ENCODE measurements at places on chromosomes 12 and 14.

DNA sequence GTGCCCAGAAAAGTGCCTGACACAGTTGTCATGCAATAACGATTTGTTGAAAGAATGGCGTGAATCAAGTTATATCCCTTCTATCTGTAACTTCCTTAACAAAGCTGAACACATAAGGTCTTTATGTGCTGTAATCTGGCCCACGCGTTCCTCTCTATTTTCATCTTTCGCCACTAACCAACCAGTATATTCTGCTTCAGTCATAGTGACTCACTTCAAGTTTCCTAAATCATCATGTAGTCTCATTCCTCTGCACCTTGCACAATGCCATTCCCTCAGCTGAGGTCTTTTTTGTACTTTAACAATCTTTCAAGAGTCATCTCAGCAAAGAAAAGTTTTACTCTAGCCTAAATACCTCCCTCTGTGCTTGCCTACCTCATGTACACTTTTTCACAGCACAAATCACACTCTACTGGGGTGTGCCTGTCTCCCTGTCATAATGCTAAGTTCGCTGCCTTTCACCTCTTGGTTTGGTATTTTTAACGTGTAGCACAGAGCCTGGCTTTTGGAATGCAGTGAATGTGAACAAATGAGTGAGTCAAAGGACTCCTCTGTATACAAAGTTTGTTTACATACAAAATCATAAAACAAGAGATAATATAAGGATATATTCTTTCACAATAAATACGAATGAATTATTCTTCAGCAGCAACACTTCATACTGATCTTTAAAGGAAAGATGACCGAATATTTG, 2.9 kb upstream of the CMAS start:
- H3K4me3 ChIP-seq: no peak overlapping the region
- no peaks in the 10 kb centered on the region for H3K36me3 ChIP-seq
- H3K27ac ChIP-seq: no peak overlapping the region
- H3K27me3 ChIP-seq: no peaks in the 10 kb centered on the region
- H3K4me1 ChIP-seq: peaks cover 7% of the 10 kb centered on the region

GRCh38 chr12:127964717-127965116, 302.3 kb upstream of the TMEM132C start:
- no peak for DNase-seq
- H3K36me3 ChIP-seq: no peaks in the 10 kb centered on the region
- no peaks in the 10 kb centered on the region for H3K27me3 ChIP-seq
- H3K4me3 ChIP-seq: no peak overlapping the region

DNA sequence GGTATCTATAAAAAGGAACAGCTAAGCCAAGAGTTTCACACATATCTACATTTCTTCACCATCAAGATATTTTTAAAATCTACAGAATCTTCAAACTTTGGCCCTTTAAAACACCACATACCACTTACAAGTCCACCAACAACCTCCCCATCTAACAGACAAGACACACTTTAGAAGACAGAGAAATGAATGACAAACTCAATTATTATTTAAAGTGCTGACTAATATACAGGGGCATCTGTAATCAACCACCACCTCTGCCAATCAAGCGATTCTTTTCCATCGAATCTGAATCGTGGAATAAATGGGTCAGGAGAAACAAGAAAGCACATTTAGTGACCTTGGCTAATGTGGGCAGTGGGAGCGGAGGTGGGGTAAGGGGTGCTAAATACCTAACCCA, 7.7 kb downstream of the SETD3 start:
- no peaks in the 10 kb centered on the region for H3K27me3 ChIP-seq
- DNase-seq: no peak
- no peak overlapping the region for H3K27ac ChIP-seq
- H3K4me1 ChIP-seq: peaks cover 9% of the 10 kb centered on the region
- no peaks in the 10 kb centered on the region for H3K36me3 ChIP-seq

- no peaks in the 10 kb centered on the region for H3K4me1 ChIP-seq
- H3K36me3 ChIP-seq: peaks cover 87% of the 10 kb centered on the region
- no peak overlapping the region for H3K4me3 ChIP-seq
- DNase-seq: no peak
- no peak overlapping the region for H3K27ac ChIP-seq
Observed at GRCh38 chr12:53518381-53518780, 11.1 kb upstream of the NPFF start.

- no peak for DNase-seq
- no peaks in the 10 kb centered on the region for H3K27me3 ChIP-seq
Observed at GRCh38 chr14:104184911-104185499, 46.6 kb downstream of the KIF26A start.

DNA sequence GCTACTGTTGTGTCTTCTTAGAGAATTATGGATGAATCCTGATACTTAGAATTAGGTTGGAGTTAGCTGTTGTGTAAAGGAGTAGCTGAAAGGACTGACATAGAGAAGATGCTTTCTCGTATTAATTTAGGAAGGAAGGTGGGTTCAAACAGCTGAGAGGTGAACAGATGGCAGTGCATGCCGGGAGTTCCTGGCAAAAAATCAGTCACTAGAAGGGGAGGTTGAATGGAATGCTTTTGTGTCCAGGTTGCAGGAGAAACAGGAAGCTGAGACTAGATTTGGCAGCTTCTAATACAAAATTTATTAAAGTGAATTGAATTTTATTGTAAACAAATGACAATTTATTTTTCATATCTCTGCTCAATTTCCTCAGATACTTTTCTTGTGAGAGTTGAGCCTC, 70.8 kb downstream of the BTG1 start:
- no peak for DNase-seq
- H3K36me3 ChIP-seq: no peaks in the 10 kb centered on the region
- no peak overlapping the region for H3K4me3 ChIP-seq
- no peak overlapping the region for H3K27ac ChIP-seq
- H3K27me3 ChIP-seq: no peaks in the 10 kb centered on the region

DNA sequence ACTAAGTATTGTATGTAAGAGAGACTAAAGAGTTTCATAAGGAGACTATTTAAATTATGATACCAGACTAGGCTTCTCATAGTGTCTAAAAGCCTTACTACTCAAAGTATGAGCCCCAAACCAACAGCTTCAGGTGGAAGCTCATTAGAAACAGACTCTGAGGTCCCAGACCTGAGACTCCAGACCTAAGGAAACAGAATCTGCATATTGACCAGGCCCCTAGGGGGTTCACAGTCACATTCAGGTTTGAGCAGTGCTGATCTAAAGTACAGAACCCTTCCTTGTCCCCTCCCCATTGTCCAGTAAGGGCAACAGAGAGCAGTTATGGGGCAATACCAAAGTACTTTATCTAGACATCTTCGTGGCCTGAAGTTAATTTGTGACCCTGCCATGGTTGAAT, 87.7 kb downstream of the SSPN start:
- no peaks in the 10 kb centered on the region for H3K4me1 ChIP-seq
- no peak overlapping the region for H3K27ac ChIP-seq
- H3K36me3 ChIP-seq: no peaks in the 10 kb centered on the region
- no peak for DNase-seq
- no peak overlapping the region for H3K4me3 ChIP-seq

- peak; percentile 15 for DNase-seq
- H3K4me1 ChIP-seq: no peaks in the 10 kb centered on the region
- no peak overlapping the region for H3K27ac ChIP-seq
- H3K4me3 ChIP-seq: no peak overlapping the region
- H3K27me3 ChIP-seq: no peaks in the 10 kb centered on the region
Observed at GRCh38 chr12:66409195-66409871, 107.0 kb downstream of the HELB start.

DNA sequence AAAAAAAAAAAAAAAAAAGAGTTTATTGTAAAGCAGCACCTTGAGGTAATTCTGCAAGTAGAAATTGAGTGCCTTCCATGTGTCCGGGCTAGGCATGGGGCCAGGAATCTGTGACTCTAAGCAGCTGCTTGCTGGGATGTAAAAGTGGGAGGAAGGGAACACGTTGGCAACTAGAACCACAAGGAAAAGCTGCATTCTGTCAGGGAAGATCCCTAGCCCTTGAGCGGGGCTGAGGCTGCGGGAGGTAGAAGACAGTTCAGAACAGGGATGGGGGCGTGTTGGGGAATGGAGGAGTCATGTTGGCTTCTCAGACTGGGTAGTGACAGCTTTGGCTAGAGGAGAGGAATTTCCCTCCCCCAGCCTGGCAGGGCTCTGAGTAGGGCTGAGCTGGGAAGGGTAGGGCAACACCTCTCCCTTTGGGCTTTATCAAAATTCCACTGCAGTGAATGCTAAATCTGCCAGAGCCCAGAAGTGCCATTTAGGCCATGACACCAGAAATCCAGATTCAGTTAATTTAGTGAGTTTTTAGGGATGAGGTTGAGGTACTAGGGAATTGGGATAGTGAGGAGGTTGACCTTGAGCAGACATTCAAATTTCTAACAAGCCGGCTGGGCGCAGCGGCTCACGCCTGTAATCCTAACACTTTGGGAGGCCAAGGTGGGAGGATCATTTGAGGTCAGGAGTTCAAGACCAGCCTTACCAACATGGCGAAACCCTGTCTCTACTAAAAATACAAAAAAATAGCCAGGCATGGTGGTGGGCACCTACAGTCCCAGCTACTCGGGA, 3.4 kb upstream of the TRAFD1 start:
- DNase-seq: no peak
- H3K36me3 ChIP-seq: no peaks in the 10 kb centered on the region
- no peak overlapping the region for H3K4me3 ChIP-seq
- H3K27ac ChIP-seq: no peak overlapping the region
- peaks cover 16% of the 10 kb centered on the region for H3K4me1 ChIP-seq

GRCh38 chr14:29627137-29627536, 300.5 kb downstream of the PRKD1 start:
- no peak overlapping the region for H3K27ac ChIP-seq
- no peak overlapping the region for H3K4me3 ChIP-seq
- H3K4me1 ChIP-seq: no peaks in the 10 kb centered on the region
- H3K27me3 ChIP-seq: no peaks in the 10 kb centered on the region
- DNase-seq: no peak

DNA sequence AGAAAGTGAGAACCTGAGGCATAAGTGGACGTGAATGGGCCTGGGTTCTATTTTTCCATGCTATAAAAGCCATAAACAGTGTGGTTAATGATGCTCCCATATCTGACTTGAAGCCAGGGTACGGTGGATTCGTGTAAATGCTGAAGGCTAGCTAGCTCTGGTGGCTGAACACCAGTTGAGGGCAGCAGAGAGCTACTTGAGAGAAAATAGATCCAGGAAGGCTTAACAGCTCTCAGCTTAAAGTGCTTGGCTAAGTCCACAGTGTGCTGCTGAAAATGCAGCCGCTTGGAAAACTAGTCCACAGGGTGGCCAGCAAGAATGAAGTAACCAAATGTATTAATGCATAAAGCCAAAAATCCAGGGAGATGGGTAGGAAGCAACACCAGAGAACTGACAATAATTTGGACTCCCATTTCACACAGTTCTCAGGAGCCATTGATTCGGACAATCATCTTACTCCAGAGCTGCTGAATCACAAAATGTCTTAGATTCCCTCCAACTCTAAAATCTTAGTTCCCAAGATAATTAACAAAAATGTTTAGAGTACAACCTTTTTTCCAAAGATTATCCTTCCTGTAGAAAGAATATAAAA, 15.0 kb upstream of the FOXG1 start:
- H3K27me3 ChIP-seq: peaks cover 13% of the 10 kb centered on the region
- H3K4me1 ChIP-seq: no peaks in the 10 kb centered on the region
- H3K27ac ChIP-seq: no peak overlapping the region
- H3K36me3 ChIP-seq: no peaks in the 10 kb centered on the region
- DNase-seq: no peak

DNA sequence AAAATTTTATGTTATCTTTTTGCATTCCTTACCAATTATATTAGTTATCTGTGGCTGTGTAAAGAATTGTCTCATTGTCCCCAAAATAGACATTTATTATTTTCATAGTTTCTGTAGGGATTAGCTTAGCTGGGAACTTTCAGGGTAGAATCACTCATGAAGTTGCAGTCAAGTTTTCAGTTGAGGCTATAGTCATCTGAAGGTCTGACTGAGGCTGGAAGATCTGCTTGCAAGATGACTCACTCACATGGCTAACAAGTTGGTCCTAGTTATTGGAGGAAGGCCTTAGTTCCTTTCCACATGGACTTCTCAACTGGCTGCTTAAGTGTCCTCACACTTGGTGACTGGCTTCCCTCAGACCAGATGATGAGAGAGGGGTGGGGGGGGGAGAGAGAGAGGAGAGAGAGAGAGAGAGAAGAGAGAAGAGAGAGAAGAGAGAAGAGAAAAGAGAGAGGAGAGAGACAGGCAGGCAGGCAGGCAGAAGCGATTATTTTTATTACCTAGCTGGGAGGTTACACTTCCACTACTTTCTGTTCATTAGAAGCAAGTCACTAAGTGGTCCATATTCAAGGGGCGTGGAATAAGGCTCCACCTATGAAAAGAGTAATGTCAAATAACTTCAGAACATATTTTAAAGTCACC, 6.4 kb downstream of the AP5M1 start:
- DNase-seq: no peak
- H3K36me3 ChIP-seq: peaks cover 39% of the 10 kb centered on the region
- no peak overlapping the region for H3K4me3 ChIP-seq
- H3K27me3 ChIP-seq: no peaks in the 10 kb centered on the region
- H3K4me1 ChIP-seq: peaks cover 10% of the 10 kb centered on the region

Data from CD4-positive, alpha-beta T cell (primary cell).